CD4-positive, alpha-beta T cell treated with Interleukin-12 subunit alpha and Interleukin-12 subunit beta, for 1 hour (primary cell): ENCODE measurements at places on chromosomes 3 and 15.

DNA sequence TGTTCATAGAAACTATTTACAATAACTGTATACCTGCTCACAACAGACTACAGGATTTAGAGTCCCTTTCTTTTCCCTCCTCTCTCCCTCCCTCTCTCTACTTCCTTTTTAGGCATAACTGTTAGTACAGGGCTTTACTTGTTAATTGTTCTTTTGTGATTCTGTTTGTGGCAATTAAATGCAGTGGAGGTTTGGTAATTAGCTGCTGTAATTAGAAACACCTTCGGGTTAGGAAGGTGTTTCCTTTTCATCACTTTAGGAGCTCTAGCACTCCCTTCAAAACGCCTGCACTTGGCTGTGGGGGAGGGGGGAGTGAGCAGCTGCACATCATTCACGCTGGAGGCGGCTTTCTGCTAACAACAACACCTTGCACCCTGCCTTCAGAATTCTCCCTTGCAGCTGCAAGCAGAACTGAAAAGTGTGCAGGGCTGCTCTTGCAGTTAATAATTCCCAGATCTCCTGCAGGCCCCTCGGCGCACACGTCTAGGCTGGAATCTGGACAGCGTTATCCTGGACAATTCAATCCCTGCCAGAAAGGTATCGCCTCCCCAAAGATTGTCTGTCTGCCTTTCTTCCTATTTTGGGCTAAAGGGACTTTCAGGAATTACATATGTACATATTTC lies 242.6 kb upstream of the RGMA start:
- no peak for DNase-seq

DNA sequence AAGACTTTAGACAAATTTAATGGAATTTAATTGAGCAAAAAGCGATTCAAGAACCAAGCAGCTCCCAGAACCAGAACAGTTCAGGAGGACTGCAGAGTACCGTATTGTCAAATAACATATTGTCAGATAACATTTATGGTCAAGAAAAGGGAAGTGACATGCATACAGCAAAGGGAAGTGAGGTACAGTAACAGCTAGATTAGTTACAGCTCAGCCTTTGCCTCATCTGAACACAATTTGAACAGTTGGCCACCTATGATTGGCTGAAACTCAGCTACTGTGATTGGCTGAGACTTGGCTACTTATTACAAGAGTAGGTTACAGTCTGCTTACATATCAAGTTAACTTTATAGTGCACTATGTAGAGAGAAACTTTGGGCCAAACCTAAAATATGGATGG lies 21.9 kb downstream of the ZFAND6 start:
- no peak for DNase-seq

GRCh38 chr3:43410592-43410991 lies 124.3 kb downstream of the SNRK start:
- DNase-seq, result no peak

DNA sequence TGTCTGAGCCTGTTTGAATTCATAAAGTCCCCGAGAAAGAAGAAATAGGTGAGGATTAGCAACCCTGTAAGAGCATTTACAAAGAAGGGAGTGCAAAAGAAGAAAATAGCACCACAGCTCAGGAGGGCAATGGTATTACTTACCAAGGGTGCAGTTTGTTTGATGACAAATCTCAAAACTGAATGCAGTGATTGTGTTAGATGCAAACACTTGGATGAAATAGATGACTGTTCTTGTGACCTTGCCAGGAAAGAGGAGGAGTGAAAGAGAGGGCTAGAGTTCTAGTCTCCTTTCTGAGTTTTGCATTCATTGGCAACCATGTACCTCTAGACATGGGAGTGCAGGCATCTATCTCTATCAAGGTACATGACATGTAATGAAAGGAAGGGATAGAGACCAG lies 1030.8 kb upstream of the CFAP20DC start:
- peak; percentile 17 for DNase-seq

GRCh38 chr15:68275165-68275746 lies 2.3 kb upstream of the FEM1B start:
- no peak for DNase-seq

- no peak for DNase-seq
Measured at GRCh38 chr3:30982416-30983075, 88.1 kb upstream of the GADL1 start.

GRCh38 chr15:59966262-59966661 lies 37.8 kb upstream of the FOXB1 start:
- no peak for DNase-seq

- no peak for DNase-seq
Measured at GRCh38 chr3:88009066-88009465, 49.7 kb downstream of the CGGBP1 start.

DNA sequence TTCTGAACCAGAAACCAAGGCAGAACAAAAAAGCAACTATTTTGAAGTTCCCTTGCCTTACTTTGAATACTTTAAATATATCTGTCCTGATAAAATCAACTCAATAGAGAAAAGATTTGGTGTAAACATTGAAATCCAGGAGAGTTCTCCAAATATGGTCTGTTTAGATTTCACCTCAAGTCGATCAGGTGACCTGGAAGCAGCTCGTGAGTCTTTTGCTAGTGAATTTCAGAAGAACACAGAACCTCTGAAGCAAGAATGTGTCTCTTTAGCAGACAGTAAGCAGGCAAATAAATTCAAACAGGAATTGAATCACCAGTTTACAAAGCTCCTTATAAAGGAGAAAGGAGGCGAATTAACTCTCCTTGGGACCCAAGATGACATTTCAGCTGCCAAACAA lies 4.6 kb downstream of the DTX3L start:
- DNase-seq, result no peak

DNA sequence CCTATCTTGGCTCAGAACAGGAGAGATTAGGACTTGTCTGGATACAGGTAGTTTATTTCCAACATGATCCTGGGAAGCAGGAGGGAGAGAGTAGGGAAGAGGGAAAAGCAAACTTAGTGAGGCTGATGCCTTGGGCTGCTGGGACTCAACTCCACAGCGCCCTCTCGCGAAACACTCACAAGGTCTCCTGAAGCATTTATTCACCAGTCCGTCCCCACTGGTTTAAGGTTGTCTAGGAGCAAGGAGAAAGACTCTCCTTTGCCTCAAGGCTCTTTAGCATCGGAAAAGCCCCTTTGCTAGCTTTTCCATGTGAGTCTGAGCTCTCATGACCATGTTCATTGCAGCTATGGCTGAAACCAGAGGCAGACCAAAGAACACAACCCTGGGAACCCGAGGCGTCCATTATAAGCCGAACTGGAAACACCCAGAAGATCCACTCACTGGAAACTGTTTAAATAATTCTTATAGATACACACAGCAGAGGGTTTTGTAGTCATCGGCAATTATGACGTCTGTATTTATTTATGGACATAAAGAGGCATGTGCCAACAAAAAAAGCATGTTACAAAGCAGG lies 244.5 kb downstream of the CD47 start:
- peak; percentile 20 for DNase-seq

DNA sequence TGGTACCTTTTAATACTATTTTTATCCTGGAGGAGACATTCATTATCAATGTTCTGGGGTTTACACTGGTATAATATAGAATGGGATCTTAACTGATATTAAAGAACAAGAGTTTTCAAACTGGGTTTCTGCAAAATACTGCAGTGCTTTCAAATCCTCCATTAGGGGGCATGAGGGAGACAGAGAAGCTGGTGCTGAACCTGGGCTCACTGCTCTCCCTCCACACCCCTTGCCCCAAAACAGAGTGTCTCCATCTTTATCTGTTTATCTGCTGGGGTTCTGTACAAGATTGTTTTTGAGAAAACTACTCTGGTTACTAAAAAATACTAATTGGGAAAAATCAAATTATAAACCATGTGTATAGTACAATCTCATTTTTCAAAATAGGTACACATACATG lies 41.7 kb downstream of the CADPS start:
- DNase-seq, result no peak

DNA sequence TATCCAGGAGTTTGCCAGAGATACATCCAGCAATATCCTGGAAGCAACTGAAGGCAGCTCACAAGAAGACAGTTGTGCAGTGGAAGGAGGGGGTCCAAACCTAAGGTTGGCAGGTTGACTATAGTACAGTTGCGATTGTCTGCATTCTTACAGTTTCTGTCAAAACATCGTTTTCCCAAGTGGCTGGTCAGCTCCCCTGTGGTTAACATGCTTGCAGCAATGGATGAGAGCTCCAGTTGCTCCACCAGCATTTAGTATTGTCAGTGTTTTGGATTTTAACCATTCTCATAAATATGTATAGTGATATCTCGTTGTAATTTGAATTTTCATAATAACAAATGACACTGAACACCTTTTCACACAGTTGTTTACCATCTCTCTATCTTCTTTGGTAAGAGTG lies 31.5 kb downstream of the KLF13 start:
- no peak for DNase-seq

- DNase-seq, result no peak
Measured at GRCh38 chr15:95416576-95416975, 913.9 kb upstream of the NR2F2 start.

DNA sequence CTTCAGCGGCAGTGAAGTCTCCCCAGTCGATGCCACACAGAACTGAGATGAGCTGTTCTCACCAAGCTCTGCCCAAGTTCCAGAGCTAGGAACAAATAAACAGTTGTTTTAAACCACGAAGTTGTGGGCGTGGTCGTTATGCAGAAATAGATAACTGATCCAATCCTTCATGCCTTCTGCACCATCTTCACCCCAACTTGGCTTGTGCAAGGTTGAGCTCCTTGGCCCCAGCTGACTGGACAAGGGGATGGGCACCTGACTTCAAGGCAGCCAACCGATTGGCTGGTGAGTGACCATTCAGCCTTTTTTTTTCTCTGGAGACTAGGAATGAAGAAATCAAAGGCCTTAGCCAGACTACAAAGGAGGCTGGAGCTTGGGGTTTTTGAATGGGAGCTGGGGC lies 23.9 kb downstream of the LINGO1 start:
- no peak for DNase-seq

- no peak for DNase-seq
Measured at GRCh38 chr3:120608506-120608905, 12.4 kb downstream of the NDUFB4 start.

DNA sequence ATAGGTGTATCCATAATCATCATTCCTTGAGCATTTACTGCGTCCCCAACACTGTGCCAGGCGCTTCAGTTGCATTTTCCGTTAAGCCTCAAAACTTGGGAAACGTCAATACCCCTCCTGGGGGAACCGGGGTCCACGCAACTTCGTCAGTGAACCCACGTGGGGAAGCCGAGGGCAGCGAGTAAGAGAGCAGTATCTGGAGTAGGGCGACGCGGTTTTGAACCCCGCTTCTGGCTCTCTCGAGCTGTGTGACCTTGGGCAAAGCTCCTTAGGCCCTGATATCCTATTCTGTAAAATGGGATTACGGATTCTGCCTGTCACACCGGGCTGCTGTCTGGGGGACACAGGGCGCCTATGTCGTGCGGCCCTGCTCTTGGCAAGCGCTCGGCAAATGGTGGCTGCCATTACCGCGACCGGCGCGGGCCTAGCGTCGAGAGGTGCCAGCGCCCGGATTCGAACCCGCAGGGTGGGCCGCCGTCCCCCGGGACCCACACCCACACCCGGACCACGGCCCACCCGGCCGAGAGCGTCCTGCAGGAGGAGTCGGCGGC lies 590 bp downstream of the POLG start:
- no peak for DNase-seq

GRCh38 chr3:57910990-57911389 lies 97.2 kb upstream of the FLNB start:
- peak; percentile 22 for DNase-seq

GRCh38 chr3:34305266-34305665 lies 506.8 kb downstream of the PDCD6IP start:
- DNase-seq, result no peak

- DNase-seq, result no peak
Measured at GRCh38 chr3:64411101-64411500, 185.8 kb upstream of the PRICKLE2 start.

DNA sequence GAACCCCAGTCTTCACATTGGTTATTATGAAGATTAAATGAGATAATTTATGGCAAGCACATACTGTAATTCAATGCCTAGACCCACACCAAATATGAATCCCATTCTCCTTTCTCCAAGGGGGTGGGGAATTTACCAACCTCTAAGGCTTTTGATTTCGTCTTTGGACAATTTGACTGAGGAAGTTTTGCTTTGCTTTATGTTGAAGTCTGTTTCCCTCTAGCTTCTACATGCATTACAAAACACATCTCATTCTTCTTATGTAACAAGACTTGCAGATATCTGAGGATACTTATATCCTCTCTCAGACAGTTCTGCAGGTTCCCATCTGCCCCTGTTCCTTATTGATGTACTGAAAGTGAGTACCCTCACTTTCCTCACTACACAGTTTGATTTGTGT lies 12.2 kb downstream of the CD80 start:
- no peak for DNase-seq

DNA sequence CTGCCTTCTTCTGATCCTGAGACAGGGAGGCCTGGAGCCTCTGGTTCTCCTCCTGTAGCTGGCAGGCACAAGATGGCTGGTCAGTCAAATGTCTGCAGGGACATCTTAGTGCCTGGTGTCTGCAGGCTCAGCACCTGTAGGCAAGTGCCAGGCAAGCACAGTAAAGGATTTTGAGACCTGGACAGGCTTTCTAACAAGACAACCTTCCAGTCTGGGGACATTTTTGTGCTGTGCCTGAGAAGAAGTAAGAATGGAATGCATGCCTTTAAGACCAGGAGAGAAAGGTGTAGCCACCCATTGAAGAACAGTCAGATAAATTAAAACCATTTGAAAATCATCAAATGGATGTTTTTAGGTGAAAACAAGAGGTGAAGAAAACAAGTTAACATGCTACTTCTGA lies 31.2 kb downstream of the DZIP1L start:
- no peak for DNase-seq

- DNase-seq, result no peak
Measured at GRCh38 chr15:61668444-61668843, 391.8 kb downstream of the VPS13C start.
